ENCODE measurements at places on chromosomes 5 and 9.

GRCh38 chr9:125908966-125909365, 161.8 kb downstream of the PBX3 start:
- DNase-seq: no peak

DNA sequence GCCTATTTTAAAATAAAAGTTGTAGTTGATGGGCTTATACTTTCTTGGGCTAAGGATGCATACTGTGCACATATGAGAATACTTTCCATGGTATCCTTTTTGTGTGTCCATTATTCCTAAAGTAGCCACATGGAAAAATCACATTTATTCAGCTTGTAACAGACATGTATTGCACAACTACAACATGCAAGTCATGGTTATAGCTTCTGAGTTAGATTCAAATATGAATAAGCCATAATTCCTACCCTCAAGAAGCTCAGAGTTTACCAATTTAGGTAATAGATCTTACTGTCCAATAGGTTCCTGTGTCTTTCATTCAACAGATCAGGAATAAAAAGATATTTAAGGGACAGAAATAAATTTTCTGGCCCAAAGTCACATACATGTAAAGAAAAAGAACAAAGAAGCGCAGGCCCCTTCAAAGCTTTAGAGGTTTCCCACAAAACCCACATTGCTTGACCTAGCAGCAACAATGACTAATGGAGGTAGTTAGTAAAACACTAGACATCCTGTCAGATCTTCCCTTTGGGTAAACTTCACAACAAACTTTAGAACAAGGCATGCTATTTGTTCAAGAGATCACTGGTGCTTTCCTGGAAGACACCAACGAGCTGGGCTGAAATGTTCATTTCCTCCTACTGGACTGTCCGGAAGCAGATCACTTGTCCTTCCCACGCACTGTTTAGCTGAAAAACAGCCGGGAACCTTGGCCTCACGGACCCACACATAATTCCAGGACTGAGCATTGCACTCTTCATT, 78.4 kb upstream of the ITGA1 start:
- no peak for DNase-seq

- DNase-seq: no peak
Observed at GRCh38 chr5:135398160-135398854, 724 bp downstream of the MACROH2A1 start.

GRCh38 chr9:117234103-117234502, 180.8 kb downstream of the ASTN2 start:
- DNase-seq: no peak

- DNase-seq: no peak
Observed at GRCh38 chr5:168642019-168642418, 62.9 kb upstream of the PANK3 start.

- peak; percentile 8 for DNase-seq
Observed at GRCh38 chr9:92406477-92406876, 2.1 kb upstream of the OGN start.
